Left kidney (tissue), 8 donors: ENCODE measurements at places on chromosomes 2 and 18. TPM values are rescaled to one million over a fixed set of nuclear protein-coding genes. Genes with fewer than 3 reads are reported as not detected.

DNA sequence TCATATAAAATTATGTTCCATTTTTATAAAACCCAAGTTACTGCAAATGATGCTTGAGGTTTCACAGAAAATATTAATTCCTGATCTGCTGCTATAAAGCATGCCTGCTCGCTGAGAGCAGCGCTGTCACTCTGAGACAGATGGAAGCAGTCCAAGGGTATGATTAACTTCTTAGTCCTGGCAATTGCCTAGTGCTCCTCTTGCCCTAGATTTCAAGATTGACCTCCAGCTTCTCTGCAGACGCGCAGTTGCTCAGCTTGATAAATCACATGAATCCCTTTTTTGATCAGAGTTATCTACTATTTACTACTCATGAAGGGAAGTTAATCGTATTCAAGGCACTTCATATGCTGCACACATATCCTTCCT lies 154.6 kb upstream of the REV1 start:
- DNase-seq, result no peak

DNA sequence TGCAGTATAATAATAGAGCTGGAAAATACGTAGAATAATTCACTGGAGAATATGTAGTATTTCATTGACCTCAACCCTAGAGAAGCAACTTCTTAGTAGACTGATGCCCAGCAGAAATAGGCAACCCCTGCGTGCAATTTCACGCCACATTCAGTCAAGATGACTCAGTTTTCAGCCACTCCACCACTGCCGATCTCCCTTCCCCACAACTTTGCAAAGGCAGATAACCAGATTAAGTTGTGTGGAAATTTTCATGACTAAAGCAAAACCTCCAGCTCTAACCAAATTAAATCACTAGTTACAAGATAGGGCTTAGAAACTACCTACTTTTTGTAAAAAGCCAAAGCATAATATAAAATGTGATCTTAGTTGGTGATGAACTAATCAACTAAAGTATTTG lies 63.3 kb upstream of the STK17B start:
- DNase-seq, result no peak

GRCh38 chr2:2172516-2172915 lies 158.6 kb downstream of the MYT1L start:
- no peak for DNase-seq

Gene RAB17
- polyA plus RNA-seq, result 13.2 TPM

- DNase-seq, result no peak
Measured at GRCh38 chr2:205772983-205773382, 90.7 kb downstream of the NRP2 start.

Gene FASTKD2
- polyA plus RNA-seq, result 46.8 TPM

DNA sequence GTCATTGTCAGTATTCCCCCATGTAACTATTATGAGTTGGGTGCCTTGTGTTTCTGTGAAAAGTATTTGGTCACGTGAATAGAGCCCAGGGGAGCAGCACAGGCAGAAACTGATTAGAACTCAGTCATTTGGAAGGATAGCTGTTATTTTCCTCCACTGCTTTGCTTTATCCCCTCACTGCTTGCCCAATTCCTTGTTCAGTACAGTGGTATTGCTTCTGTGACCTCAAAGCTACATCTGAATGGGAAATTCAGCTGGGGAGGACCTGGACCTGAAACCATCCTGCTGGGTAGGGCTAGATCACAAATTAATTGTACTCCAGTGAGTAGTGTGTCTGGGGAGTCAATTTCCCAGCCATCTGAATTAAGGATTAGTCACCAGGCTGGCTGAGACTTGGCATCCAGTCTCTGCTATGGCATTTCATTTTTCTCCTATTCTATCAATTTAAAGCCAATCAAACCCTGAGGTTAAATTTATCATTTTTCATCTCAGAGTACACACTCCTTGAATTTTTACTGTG lies 1231.6 kb upstream of the GYPC start:
- no peak for DNase-seq

DNA sequence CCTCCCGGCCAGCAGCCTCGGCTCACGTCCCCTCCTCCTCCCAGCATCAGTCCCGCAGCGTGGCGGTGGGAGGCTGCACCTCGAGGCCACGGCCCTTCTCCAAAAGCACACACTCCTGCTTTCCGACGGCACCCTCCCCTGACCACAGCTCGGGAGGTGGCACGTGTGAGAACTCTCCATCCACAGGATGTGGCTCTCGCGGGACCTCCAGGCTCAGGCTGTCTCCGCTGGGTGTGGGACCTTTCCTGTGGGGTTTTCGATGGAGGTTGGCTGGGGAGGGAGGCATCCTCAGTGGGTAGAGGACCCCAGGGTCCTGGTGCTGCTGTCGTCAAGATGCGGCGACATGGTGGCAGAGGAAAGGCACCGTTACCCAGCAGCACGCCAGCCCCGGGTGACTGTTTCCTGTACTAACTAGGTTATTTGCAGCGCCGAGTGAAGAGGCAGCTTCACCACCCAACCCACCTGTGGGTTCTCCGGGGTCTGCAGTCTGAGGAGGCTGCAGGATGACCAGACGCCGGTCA lies 42.8 kb upstream of the KCNG2 start:
- no peak for DNase-seq

DNA sequence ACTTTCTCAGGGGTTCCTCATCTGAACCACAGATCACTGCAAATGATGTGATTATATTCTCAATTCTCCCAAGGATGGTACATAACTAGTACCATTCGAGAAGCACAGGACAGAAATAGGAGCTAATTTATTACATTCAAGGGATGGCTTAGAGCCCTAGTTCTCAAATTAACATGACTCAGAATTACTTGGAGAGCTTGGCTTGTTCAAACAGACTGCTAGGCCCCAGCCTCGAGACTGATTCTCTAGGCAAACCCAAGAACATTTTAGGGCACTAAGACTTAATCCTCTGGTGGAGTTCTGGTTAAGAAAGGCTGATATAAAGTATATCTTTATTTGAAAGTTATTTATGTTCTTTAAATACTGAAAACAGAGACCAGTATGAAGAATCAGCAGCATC lies 35.8 kb downstream of the HIBCH start:
- no peak for DNase-seq

GRCh38 chr18:5527603-5528002 lies 16.2 kb downstream of the EPB41L3 start:
- no peak for DNase-seq

Gene GREB1
- 22.5 TPM for polyA plus RNA-seq

DNA sequence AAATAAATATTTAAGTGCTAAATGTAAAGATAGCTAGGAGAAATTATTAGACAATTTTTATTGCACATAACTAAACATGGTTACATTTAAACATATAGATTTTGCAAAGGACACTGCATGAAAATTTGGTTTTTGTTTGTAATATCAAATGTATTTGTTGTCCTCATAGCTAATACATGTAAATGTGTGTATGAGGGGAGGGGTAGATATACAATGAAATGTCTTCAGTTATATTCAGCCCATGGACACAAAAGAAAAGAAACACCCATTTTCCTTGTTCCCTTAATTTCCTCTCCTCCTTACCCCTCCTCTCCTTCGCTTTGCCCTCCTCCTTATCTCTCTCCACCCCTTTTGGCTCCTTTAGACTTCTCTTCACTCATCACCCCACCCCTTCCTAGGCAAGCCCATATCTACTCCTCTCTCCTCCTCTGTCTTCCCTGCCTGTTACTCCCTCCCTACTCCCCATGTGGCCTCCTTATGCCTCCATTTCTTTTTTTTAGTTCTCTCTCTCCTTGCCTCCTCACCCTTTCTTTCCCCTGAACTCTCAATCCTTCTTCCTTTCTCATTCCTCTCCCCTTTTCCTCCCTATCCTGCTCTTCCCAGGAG lies 1.4 kb downstream of the COL3A1 start:
- no peak for DNase-seq

DNA sequence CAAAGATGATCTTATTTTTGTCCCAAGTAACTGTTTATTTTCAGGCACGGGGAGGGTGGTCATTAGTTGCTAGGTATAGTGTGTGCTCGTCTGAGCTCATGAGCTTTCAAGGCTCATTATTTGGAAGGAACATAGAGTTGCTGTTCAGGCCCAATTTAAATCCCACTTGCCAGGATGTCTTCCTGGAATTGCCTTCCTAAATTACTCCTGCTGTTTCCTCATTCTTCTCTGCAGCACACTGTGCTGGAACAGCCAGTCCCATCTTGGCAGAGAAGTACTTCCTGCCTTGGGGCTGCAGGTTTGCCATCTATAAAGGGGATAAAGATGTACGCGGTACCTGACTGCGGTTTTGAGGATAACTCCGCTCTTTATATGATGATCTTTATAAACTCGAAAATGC lies 37.3 kb downstream of the GREB1 start:
- DNase-seq, result no peak

GRCh38 chr2:216619411-216620393 lies 13.5 kb upstream of the IGFBP2 start:
- peak; percentile 17 for DNase-seq

Gene SULT1C4
- 51.7 TPM for polyA plus RNA-seq

- no peak for DNase-seq
Measured at GRCh38 chr2:222762342-222762741, 90.9 kb downstream of the MOGAT1 start.

DNA sequence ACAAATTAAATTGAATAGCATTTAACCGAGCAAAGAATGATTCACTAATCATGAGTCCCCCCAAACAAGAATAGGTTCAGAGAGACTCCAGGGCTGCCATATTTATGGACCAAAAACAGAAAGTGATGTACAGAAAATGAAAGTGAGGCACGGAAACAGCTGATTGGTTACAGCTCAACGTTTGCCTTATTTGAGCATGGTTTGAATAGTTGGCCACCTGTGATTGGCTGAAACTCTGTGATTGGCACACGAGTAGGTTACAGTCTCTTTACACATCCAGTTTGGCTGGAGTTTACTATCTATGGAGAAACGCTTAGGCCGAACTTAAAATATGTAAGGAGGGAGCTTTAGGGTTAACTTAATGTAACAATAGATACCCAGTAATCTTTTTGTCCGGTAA lies 27.0 kb upstream of the DPYSL5 start:
- no peak for DNase-seq
